ENCODE measurements at places on chromosomes 7 and 10.

GRCh38 chr7:82360591-82361368, 82.8 kb downstream of the CACNA2D1 start:
- DNase-seq = no peak

- no peak for DNase-seq
Observed at GRCh38 chr10:96830511-96831199, 1.4 kb upstream of the LCOR start.

- no peak for DNase-seq
Observed at GRCh38 chr7:71682841-71683781, 551.2 kb downstream of the GALNT17 start.

DNA sequence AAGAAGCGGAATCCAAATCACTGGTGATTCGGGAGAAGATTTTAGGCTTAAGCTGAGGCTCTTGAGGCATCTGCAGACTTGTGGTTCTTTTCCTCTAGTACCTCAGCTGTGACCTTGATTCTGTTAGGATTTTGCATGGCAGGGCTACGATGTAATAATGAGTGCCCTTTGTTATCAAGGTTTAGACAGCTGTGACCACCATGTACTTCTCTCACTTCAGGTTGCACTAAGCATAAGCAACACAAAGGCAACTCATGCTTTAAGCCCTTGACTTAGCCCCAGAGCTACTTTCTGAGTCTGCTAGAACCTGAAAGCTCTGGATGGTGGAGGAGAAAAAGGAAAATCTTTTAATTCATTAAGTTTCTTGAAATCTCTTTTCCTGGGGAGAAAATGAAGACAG, 1052.3 kb upstream of the PHF14 start:
- DNase-seq = no peak

- no peak for DNase-seq
Observed at GRCh38 chr7:56174875-56175760, 58.9 kb upstream of the NUPR2 start.

DNA sequence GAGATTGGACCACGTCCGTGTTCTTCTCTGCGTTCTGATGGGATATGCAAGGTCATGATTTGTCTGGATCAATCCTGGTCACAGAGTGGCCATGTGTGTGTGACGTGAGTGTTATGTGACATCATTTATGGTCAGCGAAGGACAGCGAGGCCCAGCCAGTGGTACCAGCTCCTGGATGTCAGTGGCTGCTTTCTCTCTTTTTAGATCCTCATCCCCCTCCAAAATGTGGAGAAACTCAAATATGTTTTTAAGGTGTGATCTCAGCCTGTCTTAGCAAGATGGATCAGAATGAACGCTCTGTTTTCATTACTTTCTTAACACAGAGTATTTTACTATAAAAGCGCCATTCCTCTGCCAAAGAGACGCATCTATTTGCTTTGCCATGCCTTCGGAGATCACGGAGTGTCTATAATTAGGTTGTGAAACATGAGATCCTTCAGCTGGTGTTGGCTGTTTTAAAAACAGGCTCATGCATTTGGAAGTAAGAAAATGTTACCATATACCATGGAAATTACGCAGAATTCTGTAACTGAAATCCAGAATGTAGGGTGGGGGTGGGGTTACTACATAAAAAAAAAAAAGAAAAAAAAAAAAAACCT, 245.5 kb upstream of the TCERG1L start:
- DNase-seq = no peak

DNA sequence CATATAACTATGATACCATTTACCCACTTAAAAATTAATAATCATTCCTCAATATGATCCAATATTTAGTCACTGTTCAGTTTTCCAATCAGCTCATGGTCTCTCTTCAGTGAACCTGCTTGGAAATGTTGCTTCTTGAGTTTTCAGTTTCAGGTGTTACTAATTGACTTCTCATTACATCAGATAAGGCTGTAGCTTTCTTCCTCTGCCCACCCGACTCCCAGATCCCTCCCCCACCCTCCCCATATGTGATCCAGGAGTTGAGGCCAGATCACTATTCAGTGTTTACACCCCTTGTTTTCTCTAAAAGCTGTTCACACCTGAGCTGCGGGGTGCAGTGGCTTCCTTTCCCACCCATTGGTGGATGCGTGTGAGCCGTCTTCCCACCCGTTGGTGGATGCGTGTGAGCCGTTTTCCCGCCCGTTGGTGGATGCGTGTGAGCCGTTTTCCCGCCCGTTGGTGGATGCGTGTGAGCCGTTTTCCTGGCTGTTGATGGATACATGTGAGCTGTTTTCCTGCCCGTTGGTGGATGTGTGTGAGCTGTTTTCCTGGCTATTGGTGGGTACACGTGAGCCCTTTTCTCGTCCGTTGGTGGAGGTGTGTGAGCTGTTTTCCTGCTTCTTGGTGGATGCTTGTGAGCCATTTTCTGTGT, 3.2 kb upstream of the MTG1 start:
- DNase-seq = no peak

DNA sequence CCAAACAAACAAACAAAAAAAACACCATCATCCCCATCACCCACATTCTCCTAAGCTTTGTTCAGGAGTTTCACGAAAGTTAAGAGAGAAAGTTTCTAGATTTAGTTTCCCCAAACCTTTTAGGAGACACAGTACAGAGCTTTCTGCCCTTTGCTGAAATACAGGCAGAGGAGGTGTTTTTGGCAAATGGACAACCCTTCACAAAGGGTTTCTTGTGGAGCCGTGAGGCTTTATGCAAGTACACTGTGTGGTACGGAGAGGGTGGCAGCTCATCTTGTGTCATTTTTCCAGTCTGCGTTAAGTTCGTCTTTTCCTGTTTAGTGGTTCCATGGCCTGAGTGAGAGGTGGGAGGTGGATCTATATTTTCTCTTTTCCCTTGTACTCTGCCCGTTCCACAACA, 215.5 kb upstream of the PRKCQ start:
- DNase-seq = no peak

DNA sequence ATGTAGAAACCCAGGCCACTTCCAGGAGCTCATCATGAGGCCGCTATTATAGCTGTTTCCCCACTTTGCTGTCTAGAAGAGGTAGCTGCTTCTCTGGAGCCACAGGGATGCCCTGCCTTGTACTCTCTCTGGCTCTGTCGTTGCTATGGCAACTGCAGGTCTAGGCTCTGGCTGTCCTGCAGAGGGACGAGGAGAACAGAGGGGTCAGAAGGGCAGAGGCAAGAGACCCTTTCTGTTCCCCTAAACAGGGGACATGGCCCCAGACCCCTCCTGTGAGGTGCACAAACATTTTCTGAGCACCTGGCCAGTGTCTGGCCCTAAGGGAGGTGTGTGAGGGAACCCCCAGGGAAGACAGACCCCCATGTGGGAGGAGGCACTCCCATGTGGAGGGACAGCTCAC, 31.4 kb downstream of the ITPRIP start:
- DNase-seq = no peak

- DNase-seq = no peak
Observed at GRCh38 chr10:7485244-7485556, 74.4 kb upstream of the SFMBT2 start.

DNA sequence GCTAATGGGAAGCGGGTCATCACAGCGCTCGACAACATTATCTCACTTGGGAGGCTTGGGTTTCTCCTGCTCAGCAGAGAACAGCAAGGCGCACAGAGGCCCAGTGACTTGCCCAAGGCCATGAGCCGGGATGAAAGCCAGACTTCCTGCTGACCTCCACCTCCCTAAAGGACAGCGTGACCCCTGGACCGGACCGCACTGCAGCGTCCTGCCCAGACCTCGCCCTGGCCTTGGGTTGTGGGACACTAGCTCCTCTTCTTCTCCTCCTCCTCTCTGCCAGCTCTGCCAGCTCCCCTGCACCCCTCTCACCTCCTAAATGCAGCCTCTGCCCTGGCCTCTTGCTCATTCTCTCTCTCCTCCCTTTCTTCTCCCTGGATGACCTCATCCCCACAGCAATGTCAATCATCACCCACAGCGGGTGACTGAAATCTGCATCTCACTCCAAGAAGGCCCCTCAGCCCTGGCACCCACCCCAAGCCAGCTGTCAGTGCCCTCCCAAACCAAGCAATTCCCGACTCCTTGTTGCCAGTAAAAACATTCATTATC, 19.4 kb downstream of the SPOCK2 start:
- DNase-seq = no peak

- DNase-seq = no peak
Observed at GRCh38 chr7:130369831-130370550, 10.3 kb upstream of the CPA1 start.

GRCh38 chr7:134290286-134290685, 26.4 kb downstream of the SLC35B4 start:
- no peak for DNase-seq

DNA sequence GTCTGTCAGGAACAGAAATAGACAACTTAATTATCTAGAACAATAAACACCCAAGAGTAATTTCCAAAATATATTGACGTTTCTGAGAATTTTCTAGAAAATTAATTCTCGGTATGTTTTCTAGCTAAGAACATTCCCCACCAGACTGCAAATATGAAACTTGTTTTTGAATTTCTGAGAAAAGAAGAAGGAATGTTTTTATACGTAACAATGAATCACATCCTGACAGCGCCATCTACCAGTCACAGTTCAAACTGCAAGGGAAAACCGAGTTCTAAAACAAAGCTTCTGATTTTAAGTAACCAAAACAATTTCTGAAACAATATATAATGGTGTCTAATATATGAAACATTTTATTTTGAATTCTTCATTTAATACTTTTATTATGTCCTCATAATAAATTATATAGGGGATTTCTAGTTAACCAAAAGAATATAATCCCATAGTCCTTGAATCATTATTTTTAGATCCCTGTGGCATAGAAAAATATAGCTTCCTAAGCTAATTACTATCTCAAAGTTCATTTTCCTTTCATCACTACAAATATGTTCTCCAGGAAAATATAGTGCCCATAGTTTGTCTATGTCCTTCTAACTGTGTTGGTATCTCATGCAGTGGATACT, 34.5 kb upstream of the MEOX2 start:
- peak; percentile 17 for DNase-seq

GRCh38 chr10:71344154-71344925, 25.3 kb downstream of the SLC29A3 start:
- no peak for DNase-seq

DNA sequence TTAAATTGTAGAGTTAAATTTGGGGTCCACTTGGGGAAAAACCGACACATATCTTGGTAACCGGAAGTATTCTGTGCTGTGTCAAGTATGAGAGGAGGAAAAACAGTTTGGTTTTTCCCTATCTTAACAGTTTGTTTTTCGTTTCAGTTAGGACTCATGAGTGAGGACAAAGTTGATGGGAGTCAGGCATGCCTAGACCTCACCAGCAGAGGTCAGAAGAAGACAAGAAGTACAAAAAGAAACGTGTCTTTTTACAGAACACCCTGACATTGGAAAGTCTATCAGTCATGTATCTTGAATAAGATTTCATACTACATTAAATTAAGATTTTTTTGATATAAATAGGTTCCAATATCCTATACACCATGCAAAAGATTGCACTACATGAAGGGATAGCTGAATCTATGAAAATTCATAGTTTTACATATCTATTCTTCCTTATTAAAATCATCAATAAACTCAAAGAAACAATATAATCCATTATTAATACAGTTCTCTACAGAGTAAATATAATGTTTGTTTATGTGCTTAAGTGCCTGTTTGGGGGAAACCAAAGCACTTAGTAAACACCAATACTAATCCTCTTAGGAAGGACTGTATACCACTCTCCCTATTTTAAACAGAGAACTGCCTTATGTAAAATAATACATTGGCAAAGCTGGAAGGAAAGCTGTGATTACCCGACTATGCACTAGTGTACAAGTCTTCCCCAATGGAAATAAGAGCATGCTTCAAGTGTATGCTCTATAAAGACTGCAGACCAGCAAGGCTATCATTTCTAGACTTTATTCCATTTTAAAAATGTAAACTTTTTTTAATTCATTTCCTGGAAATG, 95.6 kb downstream of the USP6NL start:
- peak; percentile 43 for DNase-seq

DNA sequence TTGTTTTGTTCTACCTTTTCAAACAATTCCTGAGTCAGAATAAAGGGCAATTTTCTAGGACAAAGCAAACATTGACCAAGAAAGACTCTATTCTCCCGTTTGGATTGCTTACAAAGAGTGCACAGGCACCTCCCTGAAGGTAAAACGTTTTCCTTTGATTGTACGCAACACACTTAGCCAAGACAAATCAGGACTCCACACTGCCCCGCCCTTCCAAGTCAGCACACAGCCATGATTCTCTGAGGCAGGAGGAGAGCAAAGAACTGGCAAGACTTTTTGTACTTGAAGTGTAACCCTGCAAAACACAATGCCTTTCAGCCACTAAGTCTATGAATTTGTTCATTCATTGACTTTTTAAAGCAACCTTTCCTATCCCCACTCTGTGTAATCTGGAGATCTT, 85.0 kb upstream of the FAM180A start:
- no peak for DNase-seq

DNA sequence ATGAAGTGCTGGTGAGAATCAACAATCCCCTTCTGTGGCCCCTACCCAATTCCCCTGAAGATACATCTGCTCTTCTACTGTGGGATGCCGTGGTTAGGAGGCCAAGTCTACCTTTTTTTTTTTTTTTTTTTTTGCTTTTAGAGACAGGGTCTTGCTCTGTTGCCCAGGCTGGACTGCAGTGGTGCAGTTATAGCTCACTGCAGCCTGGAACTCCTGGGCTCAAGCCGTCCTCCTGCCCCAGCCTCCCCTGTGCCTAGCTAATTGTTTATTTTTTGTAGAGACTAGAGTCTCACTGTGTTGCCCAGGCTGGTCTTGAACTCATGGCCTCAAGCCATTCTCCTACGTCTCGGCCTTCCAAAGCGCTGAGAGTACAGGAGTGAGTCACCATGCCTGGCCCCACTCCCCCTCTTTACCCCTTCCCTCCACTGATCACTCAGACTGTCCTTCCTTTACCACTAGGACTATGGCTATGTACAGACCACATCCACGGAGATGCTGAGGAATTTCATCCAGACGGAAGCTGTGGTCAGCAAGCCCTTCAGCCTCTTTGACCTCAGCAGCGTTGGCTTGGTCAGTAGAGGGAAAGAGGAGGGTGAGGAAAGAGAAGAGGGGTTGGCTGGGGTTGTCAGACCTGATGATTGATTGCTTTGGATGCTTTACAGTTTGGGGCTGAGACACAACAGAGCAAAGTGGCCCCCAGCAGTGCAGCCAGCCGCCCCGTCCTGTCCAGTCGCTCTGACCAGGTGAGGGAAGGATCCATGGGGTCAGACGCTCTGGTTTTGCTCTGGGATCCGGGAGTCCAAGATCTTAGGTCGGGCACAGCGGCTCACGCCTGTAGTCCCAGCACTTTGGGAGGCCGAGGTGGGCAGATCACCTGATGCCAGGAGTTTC, 1.8 kb downstream of the AP4M1 start:
- peak; percentile 92 for DNase-seq
